ENCODE measurements at places on chromosomes 4 and X.

- no peak for DNase-seq
These were observed 1302.5 kb upstream of the TENM3 start for GRCh38 chr4:180940680-180941079.

GRCh38 chr4:143559757-143560147 lies 46.2 kb downstream of the SMARCA5 start:
- DNase-seq: no peak

DNA sequence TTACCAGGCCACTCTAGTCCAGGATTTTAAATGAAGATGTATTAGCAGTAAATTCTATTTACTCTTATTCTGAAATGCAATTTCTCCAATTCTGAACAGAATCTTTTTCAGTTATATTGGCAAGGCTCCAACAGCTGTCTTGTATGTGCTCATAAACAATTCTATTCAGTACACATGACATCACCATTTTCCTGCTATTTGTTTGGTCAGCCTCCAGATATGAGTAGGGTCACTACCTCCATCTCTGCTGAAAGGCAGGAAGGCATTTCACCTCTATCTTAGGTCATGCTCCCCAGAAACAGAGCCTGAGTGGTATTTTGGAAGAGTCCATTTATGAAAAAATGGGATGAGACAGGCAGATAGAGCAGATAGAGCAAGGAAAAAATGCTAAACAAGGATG lies 151.1 kb upstream of the ADGRL3 start:
- no peak for DNase-seq

DNA sequence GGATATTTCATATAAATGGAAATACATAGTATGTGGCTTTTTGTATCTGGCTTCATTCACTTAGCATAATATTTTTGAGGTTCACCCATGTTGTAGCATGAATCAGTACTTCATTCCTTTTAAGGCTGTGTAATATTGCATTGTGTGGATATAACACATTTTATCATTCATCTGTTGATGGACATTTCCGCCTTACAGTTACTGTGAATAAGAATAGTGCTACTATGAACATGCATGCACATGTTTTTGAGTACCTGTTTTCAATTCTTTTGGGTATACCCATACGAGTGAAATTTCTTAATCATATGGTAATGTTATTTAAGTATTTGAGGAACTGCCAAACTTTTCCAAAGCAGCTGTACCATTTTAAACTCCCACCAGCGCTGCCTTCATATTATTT lies 539.6 kb upstream of the DIPK2B start:
- no peak for DNase-seq

DNA sequence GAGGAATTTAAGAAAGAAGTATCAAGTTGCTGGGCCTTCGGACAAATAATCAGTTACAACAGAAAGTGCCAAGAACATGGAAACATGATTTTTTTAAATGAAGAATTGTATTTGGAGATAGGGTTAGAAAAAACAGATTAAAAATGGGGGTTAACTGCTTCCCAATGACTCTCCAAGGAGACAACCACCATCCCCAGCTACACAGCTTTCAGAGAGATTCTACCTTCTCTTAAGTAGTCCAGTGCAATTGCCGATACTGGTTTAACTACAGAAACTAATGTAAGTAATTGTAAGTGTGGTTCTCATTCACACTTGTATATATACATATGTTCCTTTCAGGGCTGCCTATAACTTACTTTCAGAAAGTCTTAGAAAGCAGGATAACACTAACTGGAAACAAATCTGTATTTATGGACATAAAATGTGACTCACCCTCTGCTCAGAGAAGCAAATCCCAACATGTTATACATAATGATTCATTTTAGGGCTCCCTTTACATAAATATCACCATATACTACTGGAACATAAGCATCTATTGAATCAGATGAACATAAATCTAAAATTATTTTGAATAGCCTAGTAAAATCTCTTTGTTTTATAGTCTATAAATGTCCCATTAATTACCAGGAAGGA lies 248.9 kb upstream of the UGT8 start:
- no peak for DNase-seq

- no peak for DNase-seq
These were observed 139.4 kb upstream of the EMCN start for GRCh38 chr4:100657187-100657586.

- DNase-seq: no peak
These were observed 12.8 kb downstream of the SCD5 start for GRCh38 chr4:82785611-82786400.
